ENCODE measurements at places on chromosomes 6 and 20.
A peak's percentile ranks its signal among the peaks of the same experiment; 100 is the strongest.

DNA sequence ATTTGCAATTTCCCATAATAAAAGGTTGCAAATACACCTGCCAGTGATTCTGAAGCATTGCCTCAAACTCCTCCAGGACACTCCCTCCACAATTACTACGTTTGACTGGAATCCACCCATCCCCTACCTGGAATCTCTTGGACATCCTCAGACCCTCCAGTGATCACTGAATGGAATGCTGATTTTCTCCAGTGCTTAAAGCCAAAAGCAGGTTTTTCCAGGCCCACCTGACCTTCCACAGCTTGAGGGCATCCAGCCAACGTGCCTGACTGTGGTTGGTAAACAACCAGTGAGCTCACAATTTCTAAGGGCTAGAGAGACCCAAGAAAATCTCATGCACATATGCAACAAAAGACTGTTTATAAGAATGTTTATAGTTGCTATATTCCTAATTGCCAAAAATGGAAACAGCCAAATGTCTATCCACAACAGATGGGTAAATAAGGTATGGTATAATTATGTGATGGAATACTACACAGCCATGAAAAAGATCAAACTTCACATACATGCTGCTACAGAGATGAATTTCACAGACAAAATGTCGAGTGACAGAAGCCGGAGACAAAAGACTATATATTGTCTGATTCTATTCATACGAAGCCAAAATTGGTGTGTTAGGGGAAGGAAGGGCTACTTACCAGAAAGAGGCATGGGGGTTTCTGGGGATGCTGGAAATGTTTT, 147.1 kb upstream of the RREB1 start:
- H3K4me1 ChIP-seq = no peaks in the 10 kb centered on the region
- no peak for DNase-seq
- no peak overlapping the region for H3K27ac ChIP-seq

DNA sequence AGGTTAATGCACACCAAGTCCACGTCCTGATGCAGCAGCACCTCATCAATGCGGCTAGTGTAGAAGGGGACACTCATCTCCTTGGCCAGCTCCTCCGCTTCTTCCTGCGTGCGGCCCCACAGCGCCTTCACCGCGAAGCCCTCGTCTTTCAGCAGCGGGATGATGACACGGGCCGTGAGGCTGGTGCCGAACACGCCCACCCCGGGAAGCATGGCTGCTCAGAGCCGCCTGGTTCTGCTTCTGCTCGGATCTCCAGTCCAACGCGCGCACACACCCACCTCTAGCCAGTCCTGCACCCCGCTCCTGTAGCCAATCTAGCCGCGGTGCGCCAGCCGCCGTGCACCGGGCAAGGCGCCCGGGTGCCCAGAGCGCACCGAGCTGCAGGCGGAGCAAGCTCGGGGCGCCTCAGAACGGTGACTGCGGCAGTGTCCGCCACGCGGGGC, 700 bp downstream of the GFOD1 start:
- peak overlapping the region; percentile 91 for H3K27ac ChIP-seq
- no peaks in the 10 kb centered on the region for H3K27me3 ChIP-seq
- no peaks in the 10 kb centered on the region for H3K36me3 ChIP-seq
- DNase-seq = no peak
- H3K4me1 ChIP-seq = peaks cover 10% of the 10 kb centered on the region

DNA sequence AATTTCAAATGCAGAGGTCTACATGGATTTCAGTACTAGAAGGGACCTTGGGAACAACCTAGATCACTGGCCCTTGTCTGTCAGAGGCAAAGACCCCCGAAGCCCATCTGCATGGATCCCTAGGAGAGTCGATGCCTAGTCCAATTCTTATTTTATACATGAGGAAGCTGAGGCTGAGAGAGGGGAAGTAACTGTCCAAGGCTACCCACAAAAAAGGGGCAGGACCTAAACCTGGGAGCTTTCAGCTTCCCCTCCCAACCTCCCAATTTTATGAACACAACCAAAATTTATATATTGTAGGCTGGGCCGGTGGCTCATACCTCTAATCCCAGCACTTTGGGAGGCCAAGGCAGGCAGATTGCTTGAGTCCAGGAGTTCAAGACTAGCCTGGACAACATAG, 73.2 kb downstream of the TRERF1 start:
- H3K4me3 ChIP-seq = no peak overlapping the region
- H3K4me1 ChIP-seq = no peaks in the 10 kb centered on the region
- no peak overlapping the region for H3K27ac ChIP-seq
- H3K27me3 ChIP-seq = no peaks in the 10 kb centered on the region

GRCh38 chr6:167416676-167417430, 92.0 kb downstream of the TTLL2 start:
- peaks cover 52% of the 10 kb centered on the region for H3K27me3 ChIP-seq
- no peak overlapping the region for H3K27ac ChIP-seq
- DNase-seq = no peak
- no peak overlapping the region for H3K4me3 ChIP-seq
- no peaks in the 10 kb centered on the region for H3K36me3 ChIP-seq
- H3K4me1 ChIP-seq = no peaks in the 10 kb centered on the region

- no peak overlapping the region for H3K4me3 ChIP-seq
- H3K27me3 ChIP-seq = no peaks in the 10 kb centered on the region
These were observed 18.4 kb downstream of the UBE3D start for GRCh38 chr6:83047065-83047754.

GRCh38 chr20:5056801-5057599, 55.7 kb upstream of the SLC23A2 start:
- no peaks in the 10 kb centered on the region for H3K36me3 ChIP-seq
- H3K27me3 ChIP-seq = no peaks in the 10 kb centered on the region
- DNase-seq = no peak
- H3K27ac ChIP-seq = peak overlapping the region; percentile 23

DNA sequence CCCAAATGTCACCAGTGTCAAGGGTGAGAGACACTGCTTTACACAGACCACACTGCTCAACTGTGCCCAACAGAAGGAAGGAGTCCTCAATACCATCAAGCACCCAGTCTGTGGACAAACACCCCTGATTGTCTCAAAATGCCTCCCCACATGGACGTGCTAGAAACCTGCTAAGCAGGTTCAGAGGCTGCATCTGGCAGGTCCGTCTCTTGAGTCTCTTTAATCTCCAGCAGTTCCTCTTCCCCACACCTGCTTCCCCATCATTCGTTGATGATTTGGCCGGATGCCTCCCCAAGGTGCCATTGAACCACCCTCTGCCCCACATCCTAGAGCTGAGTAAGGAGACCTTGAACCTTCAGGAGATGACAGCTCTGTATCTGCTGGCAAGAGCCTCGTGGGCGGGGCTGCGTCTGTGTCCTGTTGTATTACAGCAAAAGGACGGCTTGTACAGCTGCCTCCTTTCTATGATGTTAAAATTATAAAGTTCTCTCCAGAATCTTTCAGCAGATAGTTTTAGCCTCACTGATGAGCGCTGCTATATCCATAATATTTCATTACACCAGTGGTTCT, 179.2 kb downstream of the PREX1 start:
- H3K4me3 ChIP-seq = no peak overlapping the region
- peaks cover 4% of the 10 kb centered on the region for H3K36me3 ChIP-seq
- no peak for DNase-seq
- no peaks in the 10 kb centered on the region for H3K4me1 ChIP-seq

DNA sequence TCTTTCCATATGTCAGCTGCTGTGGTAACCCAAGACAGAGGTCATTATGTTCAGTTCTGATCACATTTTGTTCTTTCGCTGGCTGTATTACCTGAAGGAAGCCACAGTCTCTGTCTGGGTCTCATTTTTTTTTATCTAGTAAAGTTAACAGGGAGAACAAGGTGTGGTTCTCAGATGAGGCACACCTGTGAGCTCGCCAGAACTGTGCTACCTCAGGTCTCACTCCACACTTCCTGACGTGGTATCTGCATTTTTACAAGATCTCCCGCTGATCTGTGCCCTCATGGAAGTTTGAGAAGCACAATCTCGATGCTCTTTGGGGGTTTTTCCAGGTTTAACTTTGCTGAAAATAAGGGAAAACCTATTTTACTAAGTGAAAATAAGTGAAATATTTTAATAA, 169.5 kb upstream of the CENPW start:
- H3K4me1 ChIP-seq = no peaks in the 10 kb centered on the region
- H3K4me3 ChIP-seq = no peak overlapping the region
- H3K27me3 ChIP-seq = no peaks in the 10 kb centered on the region

DNA sequence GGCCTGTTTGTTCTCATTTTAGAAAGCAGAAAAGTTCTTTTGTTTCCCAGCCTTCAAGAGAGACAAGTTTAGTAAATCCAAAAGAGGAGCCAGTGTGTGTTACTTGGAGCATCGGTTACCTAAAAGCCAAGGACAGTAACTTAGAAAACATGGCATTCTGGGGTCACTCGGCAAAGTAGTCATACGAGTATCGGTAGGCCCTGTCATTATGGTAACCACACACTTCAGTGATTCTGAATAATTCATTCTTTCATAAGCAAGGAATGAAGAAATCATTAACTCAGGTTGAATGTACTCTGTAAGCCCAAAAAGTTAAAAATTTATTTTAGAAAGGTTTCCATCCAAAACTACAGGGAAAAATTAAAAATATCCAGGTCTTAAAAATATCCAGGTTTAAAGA, 34.0 kb downstream of the CNKSR3 start:
- H3K27ac ChIP-seq = peak overlapping the region; percentile 18
- H3K36me3 ChIP-seq = no peaks in the 10 kb centered on the region
- peaks cover 69% of the 10 kb centered on the region for H3K4me1 ChIP-seq
- no peaks in the 10 kb centered on the region for H3K27me3 ChIP-seq

GRCh38 chr6:111207141-111207858, 120.0 kb downstream of the SLC16A10 start:
- no peaks in the 10 kb centered on the region for H3K36me3 ChIP-seq
- no peak overlapping the region for H3K27ac ChIP-seq
- H3K27me3 ChIP-seq = no peaks in the 10 kb centered on the region
- no peak for DNase-seq

- no peak overlapping the region for H3K4me3 ChIP-seq
- H3K36me3 ChIP-seq = no peaks in the 10 kb centered on the region
- no peaks in the 10 kb centered on the region for H3K27me3 ChIP-seq
- DNase-seq = no peak
- peak overlapping the region; percentile 78 for H3K27ac ChIP-seq
- H3K4me1 ChIP-seq = peaks cover 45% of the 10 kb centered on the region
These were observed 342.7 kb downstream of the PRL start for GRCh38 chr6:21953831-21954801.

DNA sequence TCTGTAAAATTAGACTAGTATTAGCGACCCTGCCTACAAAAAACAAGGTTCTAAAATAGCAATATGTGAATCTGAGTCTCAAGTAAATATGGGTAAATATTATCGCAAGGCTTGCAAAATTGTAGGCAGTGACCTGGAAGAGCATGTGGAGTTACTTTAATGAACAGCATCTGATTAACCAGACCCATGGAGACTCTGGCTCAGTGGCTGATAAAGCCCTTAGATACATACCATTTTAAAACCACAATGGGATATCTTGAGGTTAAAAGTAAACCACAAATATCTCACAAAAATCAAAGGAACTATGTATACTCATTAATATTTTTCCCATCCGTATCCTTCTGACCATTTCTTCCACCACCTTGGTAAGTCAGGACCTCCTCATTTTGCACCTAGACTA, 187.0 kb downstream of the MTFR2 start:
- H3K27ac ChIP-seq = no peak overlapping the region
- H3K4me3 ChIP-seq = no peak overlapping the region
- H3K4me1 ChIP-seq = peaks cover 8% of the 10 kb centered on the region
- H3K36me3 ChIP-seq = no peaks in the 10 kb centered on the region
- H3K27me3 ChIP-seq = no peaks in the 10 kb centered on the region

GRCh38 chr20:59084041-59084850, 41.7 kb upstream of the PRELID3B start:
- no peak for DNase-seq
- H3K4me1 ChIP-seq = peaks cover 5% of the 10 kb centered on the region
- no peak overlapping the region for H3K4me3 ChIP-seq
- peaks cover 4% of the 10 kb centered on the region for H3K27me3 ChIP-seq
- H3K27ac ChIP-seq = no peak overlapping the region
- H3K36me3 ChIP-seq = no peaks in the 10 kb centered on the region

GRCh38 chr6:99151634-99152346, 197.7 kb downstream of the FAXC start:
- no peaks in the 10 kb centered on the region for H3K36me3 ChIP-seq
- H3K27ac ChIP-seq = no peak overlapping the region
- no peak for DNase-seq

- no peak for DNase-seq
- peaks cover 14% of the 10 kb centered on the region for H3K4me1 ChIP-seq
- H3K27ac ChIP-seq = no peak overlapping the region
- H3K36me3 ChIP-seq = no peaks in the 10 kb centered on the region
- no peaks in the 10 kb centered on the region for H3K27me3 ChIP-seq
These were observed 180.0 kb downstream of the GJA1 start for GRCh38 chr6:121615493-121615892.

GRCh38 chr6:24621626-24622289, 24.2 kb downstream of the KIAA0319 start:
- H3K27me3 ChIP-seq = peaks cover 4% of the 10 kb centered on the region
- no peak for DNase-seq
- H3K4me1 ChIP-seq = no peaks in the 10 kb centered on the region
- H3K27ac ChIP-seq = no peak overlapping the region
- no peak overlapping the region for H3K4me3 ChIP-seq

GRCh38 chr6:151034825-151035781, 169.6 kb downstream of the MTHFD1L start:
- H3K4me1 ChIP-seq = peaks cover 58% of the 10 kb centered on the region
- DNase-seq = no peak
- peak overlapping the region; percentile 95 for H3K27ac ChIP-seq
- H3K27me3 ChIP-seq = no peaks in the 10 kb centered on the region
- H3K36me3 ChIP-seq = peaks cover 22% of the 10 kb centered on the region
- no peak overlapping the region for H3K4me3 ChIP-seq

GRCh38 chr6:29680904-29681303, at the start of gene ZFP57:
TSS of gene ZFP57 (minus strand) at chr6:29681152. CDS start at chr6:29677003, 4,149 bp downstream.
- H3K27me3 ChIP-seq = peaks cover 16% of the 10 kb centered on the region
- peaks cover 8% of the 10 kb centered on the region for H3K4me1 ChIP-seq
- no peak within 1 kb of the TSS for H3K4me3 ChIP-seq
- DNase-seq = no peak

DNA sequence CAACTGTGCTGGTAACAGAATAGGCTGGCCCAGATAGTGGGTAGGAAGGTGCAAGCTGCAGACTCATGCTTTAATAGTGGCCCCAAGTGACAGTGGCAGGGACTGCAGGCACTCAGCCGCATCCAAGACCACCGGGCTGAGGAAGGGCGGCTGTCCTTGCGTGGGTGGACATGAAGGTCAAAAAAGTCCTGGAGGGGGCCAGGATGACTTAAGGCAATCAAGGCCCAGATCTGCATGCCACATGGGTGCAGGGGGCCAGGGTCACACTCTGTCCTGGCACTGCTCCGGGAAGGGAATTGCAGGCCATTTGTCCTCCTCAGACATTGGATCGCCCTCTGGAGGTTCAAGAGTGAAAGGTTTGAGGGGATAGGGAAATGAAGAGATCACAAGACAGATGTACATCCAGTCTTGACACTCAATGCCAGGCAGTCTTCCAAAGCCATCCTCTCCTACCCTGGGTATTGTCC, 10.4 kb upstream of the VNN2 start:
- no peak overlapping the region for H3K4me3 ChIP-seq
- DNase-seq = no peak
- no peaks in the 10 kb centered on the region for H3K27me3 ChIP-seq
- H3K4me1 ChIP-seq = peaks cover 15% of the 10 kb centered on the region
- peaks cover 1% of the 10 kb centered on the region for H3K36me3 ChIP-seq
- H3K27ac ChIP-seq = no peak overlapping the region

GRCh38 chr6:167858086-167858591, 31.4 kb downstream of the AFDN start:
- H3K4me3 ChIP-seq = peak overlapping the region; percentile 1
- H3K4me1 ChIP-seq = peaks cover 70% of the 10 kb centered on the region
- peak overlapping the region; percentile 84 for H3K27ac ChIP-seq
- H3K36me3 ChIP-seq = no peaks in the 10 kb centered on the region
- no peaks in the 10 kb centered on the region for H3K27me3 ChIP-seq
- no peak for DNase-seq

GRCh38 chr6:106046116-106046853, 39.9 kb upstream of the PRDM1 start:
- DNase-seq = no peak
- H3K27me3 ChIP-seq = peaks cover 2% of the 10 kb centered on the region
- H3K4me3 ChIP-seq = no peak overlapping the region
- no peak overlapping the region for H3K27ac ChIP-seq
- H3K4me1 ChIP-seq = peaks cover 3% of the 10 kb centered on the region
- no peaks in the 10 kb centered on the region for H3K36me3 ChIP-seq

All from chondrocyte (in vitro differentiated cells).